ENCODE measurements at places on chromosomes 12 and 14.

DNA sequence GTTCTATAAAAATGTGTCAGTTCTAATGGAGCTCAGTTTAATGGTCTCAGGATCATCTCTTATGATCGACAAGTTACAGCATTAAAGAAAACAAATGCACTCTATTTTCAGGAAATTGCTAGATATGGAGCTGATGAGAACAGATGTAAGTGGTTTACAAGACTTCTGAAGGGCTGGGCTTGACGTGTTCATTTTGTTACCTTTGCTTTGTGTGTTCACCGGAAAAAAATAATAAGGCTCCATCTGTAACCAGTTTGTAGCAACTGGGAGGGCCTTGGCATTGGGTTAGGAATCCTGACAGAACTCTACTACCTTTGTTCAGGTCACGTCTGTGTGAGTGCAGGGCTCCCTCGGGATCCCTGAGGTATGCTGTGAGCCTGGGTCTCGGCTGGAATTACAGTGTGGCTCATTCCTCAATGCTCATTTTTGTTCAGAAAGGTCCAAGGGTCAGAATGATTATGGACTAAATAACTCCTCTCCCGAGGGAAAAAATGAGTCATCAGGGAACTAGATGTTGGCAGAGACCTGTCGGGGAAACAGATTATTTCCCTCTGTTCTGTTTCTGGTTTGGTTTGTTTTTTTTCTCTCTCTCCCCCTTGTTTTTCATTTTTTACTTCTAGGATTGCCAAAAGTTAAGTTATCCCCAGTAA, 158.0 kb downstream of the SLC5A8 start:
- no peak for DNase-seq

GRCh38 chr12:127133675-127134335, 1133.2 kb upstream of the TMEM132C start:
- no peak for DNase-seq

GRCh38 chr12:42978708-42979107, 389.2 kb upstream of the PRICKLE1 start:
- DNase-seq, result no peak

GRCh38 chr12:67288561-67288960, 19.4 kb downstream of the CAND1 start:
- no peak for DNase-seq

DNA sequence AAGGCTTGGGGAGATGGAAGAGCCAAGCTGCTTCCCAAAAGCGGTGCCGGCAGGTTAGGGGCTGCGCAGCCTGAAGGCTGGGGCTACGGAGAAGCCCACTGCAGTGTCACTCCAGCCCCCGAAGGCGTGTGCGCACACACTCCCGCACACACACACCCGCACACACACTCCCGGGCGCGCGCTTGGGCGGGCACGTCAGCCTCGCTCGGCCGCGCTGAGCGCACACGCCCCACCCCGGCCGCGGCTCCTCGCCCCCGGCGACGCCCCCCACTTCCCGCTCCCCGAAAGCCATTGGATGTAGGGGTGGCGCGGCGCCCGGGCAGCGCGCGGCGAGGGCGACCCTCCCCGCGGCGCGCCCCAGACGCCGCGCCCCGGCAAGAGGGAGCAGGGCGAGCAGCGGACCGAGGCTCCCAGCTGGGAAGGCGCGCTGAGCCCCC, at the start of gene KCNK10:
TSS of gene KCNK10 (minus strand) at position 184 of the 437 bp plus-strand sequence. CDS start 471 bp downstream, outside the sequence.
- DNase-seq, result no peak

GRCh38 chr12:125049093-125049458, 16.2 kb upstream of the AACS start:
- DNase-seq, result no peak

GRCh38 chr14:102827716-102828115, 50.5 kb downstream of the TRAF3 start:
- DNase-seq, result no peak

DNA sequence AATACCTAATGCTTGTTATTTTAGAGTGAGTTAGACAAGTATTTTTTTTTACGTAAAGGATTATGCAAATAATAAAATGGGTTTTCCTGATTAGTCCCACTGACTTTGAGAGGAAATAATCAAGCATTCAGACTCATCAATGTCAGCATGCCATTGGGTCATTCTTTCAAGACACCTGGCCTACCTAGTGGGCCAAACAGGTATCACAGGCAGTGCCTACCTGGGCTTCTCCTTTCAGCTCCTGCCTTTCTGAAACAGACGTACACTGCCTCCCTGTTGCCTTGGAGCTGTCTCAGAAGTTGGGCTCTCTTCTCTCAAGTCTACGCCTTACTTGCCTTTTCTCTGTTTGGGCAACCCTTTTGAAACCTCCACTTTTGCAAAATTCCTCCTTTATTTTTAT, 545.6 kb downstream of the SNAPC1 start:
- no peak for DNase-seq

DNA sequence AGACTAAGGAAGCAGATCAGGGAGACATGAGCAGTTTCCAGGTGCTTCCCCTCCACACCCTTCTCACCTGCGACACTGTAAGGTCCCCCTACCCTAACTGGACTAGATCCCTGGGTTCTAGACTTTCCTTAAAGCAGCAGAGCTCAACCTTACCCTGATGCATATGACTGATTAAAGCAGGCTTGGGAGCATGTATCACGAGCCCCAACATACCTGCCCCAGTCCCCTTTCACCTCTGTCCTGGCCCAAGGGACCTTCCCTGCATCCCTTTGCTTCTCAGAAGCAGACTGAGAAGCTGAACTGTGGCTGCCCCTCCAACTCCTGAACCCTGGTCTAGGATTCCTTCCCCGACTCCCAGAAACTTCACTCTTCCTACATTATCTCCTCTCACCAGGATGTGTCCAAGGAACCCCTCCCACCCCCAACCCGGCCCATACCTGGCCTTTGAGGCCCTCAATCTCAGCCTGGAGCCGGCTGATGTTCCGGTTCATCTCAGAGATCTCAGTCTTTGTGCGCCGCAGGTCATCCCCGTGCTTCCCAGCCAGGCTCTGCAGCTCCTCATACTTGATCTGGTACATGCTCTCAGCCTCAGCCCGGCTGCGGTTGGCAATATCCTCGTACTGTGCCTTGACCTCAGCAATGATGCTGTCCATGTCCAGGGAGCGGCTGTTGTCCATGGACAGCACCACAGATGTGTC, 5.4 kb downstream of the KRT8 start:
- DNase-seq, result no peak

GRCh38 chr14:32367516-32367915, 38.4 kb downstream of the AKAP6 start:
- no peak for DNase-seq

DNA sequence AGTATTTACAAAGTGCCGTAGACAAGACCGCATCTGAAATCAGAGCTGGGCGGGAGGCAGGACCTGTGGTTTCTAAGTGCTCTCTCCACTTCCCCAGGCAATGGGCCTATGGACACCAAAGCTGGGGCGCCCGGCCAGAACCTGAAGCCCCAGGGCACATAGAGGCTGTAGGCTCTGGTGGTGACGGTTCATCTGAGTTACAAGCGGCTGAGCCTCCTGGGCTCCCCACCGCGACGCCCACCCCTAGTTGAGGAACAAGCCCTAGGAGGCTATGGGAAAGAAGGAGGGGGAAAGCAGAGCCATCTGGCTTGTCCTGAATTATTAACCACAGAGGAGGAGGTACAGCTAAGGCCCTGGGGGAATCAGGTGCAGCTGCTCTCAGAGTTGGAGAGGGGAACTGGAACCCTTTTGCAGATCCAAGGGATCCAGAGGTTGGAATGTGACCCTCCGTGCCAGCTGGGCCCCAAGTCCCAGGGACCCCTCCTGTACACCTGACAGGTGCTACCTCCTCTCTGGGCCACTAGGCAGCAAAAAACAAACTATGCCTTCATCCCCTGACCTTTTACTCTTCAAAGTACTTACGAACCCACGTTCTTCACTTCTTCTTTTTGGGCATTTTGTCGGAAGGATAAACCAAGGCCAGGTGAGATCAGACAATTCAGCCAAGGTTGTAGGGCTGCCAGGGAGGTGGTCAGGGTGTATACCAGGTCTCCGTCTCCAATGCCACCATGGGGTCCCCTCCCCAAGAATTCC, 77.2 kb downstream of the ARL6IP4 start:
- DNase-seq, result no peak

GRCh38 chr12:96352161-96352835, 47.9 kb downstream of the CDK17 start:
- DNase-seq, result no peak

- DNase-seq, result peak; percentile 48
Observed at GRCh38 chr14:100102156-100102785, 37.0 kb downstream of the EVL start.

- no peak for DNase-seq
Observed at GRCh38 chr12:94146166-94146936, 2.0 kb upstream of the PLXNC1 start.

DNA sequence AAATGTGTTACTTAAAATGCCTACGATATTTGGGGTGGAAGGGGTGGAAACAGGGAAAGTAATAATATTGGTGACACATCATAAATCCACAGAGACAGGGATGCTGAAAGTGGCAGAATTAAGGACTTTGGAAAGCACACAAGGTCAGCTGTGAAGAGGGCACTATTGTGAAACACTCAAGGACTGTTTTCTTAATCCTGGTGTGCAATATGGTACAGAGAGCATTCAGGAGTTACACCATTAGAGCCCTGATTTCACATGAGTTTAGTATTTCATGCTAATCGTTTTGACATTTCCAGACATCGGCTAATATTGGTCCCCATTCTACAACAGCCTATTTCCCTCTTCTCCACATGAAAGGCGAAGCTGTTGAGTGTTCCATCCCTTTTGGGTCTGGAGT, 219.2 kb downstream of the MSRB3 start:
- no peak for DNase-seq

DNA sequence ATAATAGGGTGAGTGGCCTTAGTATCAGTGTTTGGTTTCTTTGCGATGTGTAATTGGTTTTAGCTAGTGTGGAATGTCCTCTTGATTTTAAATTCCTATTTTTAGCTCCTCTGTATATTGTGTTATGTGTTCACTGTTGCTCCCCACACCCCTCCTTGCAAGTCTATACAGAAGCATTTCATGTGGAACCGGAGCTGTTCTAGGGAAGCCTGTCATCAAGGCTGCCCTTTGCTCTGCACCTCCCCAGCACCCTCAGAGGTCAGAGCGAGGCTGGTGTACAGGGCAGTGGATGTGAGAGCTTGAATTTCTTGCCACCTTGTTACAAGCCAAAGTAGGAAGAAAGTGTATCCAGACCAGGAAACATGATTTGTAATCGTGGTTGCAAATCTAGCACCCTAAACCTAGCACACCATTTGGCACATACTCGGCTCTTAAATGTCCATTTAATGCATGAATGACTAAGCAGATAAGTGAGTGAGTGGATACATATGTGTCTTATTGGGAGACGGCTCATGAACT, 376.8 kb downstream of the RGS6 start:
- no peak for DNase-seq

- DNase-seq, result no peak
Observed at GRCh38 chr12:124390442-124391097, 95.7 kb downstream of the RFLNA start.

GRCh38 chr12:71440763-71441748, 1.5 kb downstream of the LGR5 start:
- DNase-seq, result no peak

DNA sequence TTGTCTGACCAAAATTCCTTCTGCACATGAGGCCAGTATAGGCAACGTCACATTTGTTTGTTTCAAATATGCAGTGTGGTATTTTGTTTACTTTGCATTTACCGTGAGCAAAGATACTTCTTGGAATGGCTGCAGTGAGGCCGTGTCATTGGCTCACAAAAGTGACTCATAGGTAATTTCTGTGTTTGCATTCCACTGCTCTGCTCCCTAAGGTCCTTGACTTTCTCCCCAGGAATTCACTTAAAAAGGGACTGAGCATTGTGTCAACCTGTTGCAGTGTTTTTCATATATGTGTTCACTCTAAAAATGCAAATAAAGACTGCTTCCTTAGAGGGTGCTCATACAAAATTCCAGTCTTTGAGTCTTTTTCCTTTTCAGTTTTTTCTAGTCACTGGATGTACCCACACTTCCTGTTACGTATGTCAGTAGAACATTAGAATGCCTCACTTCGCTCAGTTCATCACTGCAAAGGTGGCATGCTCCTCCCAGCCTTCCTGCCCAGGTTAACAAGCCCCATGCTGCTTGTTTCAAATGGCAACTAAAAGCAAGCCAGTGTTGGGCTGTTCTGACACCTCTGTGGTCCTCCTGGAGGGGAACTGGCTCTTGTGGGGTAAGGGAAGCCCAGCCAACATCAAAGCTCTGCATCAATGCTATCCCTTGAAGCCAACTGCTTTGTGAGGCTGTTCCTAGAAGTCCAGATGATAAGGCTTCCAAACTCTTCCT, 9.1 kb downstream of the C12orf76 start:
- no peak for DNase-seq

DNA sequence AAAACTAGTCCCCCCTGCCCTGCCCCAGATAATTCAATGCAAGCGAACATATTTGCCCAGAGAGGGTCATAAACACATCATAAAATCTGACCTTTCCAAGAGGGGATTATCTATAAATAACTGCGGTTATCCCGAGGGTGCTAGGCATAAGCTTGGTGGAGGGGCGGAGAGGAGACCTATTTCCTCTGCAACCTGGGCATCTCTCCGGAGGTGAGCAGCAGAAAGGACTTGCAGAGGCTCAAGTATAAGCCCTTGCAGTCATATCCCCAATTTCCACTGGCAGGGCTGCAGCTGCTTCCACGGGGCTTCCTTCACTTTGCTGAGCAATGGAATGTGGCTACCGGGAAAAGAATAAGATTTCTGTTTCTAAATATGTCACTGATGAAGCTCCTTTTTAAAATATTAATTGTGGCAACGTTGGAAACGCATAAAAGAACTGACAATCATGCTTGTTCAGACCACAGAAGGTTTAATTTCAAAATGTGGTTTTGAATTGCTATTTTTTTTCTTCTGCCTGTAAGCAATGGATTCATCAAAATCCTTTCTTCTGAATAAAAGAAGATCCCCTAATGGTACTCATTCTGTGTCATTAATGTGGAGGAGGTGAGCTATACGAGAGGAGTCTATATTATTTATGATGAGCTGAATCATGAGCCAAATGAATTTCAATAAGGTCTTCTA, 268.9 kb upstream of the ATP2B1 start:
- DNase-seq, result peak; percentile 5

DNA sequence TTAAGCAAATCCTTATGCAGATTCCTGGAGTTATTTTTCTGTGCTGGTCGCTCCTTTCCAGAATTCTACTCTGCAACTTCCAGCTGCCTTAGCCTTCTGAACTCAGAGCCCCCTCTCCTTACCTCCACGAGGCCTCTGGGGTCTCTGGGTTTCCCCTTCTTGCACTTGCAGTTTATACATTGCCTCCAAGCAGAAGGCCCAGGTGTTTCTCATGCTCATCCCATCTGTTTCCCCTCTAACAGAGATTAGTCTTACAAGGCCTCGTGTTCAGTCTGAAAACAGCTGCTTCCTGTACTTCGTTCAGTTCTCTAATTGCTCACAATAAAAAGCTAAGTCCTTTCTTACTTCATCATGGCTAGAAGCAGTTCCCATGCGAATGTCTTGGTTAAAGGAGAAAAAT, 134.4 kb upstream of the FGD4 start:
- DNase-seq, result no peak

GRCh38 chr12:51373187-51373586, 18.0 kb downstream of the GALNT6 start:
- DNase-seq, result no peak

GRCh38 chr12:125797421-125798175, 732.4 kb downstream of the AACS start:
- DNase-seq, result no peak

GRCh38 chr12:45464699-45465098, 248.8 kb downstream of the ANO6 start:
- DNase-seq, result no peak

- no peak for DNase-seq
Observed at GRCh38 chr14:65833267-65833880, 420.8 kb downstream of the FUT8 start.
